HFFc6 (cell line): ENCODE measurements at places on chromosomes 7 and 10.

- DNase-seq, result no peak
Measured at GRCh38 chr7:93877742-93878141, 12.8 kb downstream of the TFPI2 start.

GRCh38 chr7:122525355-122525754 lies 173.6 kb downstream of the RNF133 start:
- DNase-seq, result no peak

- no peak for DNase-seq
Measured at GRCh38 chr7:86964973-86965726, 94.3 kb downstream of the ELAPOR2 start.

GRCh38 chr10:118580702-118581101 lies 14.7 kb downstream of the PRLHR start:
- DNase-seq, result no peak

GRCh38 chr10:70250961-70251680 lies 17.9 kb upstream of the PPA1 start:
- DNase-seq, result no peak

- peak; percentile 41 for DNase-seq
Measured at GRCh38 chr7:133688483-133689239, 435.8 kb downstream of the EXOC4 start.

GRCh38 chr10:62185919-62186692 lies 82.5 kb downstream of the RTKN2 start:
- DNase-seq, result no peak

- DNase-seq, result no peak
Measured at GRCh38 chr7:139840776-139841175, 11.7 kb downstream of the TBXAS1 start.

DNA sequence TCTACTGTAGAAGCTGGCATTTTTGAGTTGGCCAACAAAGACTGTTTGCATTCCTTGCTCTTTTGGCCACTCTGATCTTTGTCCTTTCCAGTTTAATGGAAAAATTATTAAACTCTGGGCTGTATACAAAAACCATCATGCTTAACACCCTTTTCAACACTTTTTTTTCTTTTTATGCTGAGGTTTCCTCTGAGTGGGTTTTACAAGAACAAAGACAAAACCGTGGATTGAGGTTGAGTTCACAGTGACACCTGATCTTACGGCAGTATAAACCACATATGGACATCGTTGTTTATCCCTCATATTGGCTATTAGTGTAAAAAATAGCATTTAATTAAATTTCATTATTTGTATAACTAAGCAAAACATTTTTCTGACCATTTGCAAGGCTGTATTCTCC lies 21.8 kb downstream of the MGAM start:
- DNase-seq, result no peak

GRCh38 chr10:18333621-18334020 lies 193.4 kb downstream of the CACNB2 start:
- DNase-seq, result no peak

DNA sequence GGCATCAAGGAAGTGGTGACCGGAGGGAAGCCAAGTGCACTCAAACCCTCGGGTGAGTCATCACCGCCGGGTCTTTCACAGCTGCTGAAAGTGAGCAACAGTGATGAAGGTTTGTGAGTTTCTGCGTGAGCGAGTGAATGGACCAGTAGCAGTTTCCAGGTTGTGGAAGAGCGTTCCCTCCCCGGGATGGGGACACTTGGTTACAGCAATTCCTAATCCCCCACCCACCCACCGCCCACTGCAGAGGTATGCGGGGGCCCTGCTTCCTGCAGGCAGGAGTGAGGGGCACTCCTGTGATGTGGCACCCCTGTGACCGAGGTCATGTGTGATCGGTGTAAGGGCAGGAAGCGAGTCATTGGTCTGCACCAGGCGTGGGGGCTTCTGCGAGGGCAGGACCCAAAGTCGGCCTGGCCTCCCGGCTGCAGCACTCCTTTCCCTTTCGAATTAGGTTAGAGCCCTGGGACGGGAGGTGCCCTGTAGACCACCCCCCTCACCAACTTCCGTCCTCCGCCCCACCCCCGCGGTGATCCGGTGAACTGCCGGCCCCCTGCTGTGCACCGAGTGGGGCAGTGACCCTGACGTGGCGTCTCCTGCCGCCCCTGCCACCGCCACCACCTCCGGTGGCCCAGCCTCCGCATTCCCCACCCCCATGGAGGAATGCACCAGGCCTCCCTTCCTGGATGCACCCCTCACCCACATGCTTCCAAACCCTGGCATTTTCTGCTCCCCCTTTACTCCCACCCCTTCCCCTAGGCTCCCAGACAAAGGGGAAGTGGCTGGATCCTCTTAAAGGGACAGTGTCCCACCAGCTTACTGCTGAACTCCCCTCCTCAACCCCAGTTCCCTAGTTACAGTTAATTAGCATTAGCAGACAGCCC lies 10.9 kb downstream of the LIMK1 start:
- DNase-seq, result peak; percentile 92

GRCh38 chr7:158581440-158582088 lies 6.1 kb downstream of the PTPRN2 start:
- no peak for DNase-seq

DNA sequence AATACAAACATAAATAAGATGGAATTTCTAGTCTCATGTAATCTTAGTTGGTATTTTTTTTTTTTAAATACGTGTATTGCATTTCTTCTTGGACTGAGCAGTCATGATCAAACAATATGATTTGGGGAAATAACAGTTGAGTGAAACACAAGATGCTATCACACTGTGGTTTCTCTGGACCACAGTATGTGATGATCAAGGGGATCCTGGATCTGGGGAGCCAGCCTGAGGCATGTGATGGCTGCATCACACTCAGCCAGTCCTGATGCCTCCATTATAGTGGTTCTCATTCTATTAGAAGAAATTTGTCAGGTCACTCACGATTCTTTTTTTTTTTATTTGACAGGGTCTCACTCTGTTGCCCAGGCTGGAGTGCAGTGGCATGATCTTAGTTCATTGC lies 495.9 kb upstream of the POT1 start:
- no peak for DNase-seq

- DNase-seq, result no peak
Measured at GRCh38 chr7:69968969-69969556, 370.8 kb downstream of the AUTS2 start.

GRCh38 chr10:3195286-3195685 lies 22.7 kb upstream of the PITRM1 start:
- DNase-seq, result no peak

DNA sequence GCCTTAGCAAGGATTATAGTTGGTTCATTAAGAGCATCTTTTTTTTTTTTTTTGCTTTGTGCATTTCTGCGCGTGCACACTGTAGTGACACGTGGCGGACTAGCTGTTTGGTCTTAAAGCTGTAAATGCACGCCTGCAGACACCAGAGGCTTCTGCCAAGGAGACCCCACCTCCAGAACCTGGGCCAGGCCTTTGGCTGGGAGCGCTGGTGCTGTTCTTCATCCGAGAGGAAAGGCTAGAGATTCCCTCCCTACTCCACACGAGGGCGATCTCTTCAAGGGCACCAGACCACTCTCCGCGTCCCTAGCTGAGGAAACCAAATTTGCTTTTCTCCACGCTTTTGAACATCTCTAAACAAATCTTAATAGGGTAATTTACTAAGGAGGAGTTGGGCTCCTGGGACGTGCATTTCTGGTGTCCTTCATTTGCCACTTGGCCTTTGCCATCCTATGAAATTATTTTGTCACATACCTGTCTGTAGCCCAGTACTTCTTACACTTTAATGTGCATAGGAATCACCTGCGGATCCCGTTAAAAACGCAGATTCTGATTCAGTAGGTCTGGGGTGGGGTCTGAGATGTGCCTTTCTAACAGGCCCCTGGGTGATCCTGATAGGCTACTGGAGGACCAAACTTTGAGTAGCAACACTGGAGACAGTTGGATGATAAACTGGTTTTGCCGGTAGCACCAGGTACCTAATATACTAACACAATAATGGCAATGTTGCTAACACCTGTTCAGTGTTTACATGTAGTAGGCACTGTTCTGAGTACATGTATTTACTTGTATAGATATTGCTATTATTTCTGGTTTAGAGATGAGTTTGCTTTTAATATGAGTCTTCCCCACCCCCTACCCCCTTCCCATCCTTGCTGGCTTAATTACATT lies 1.3 kb upstream of the SLC26A5 start:
- DNase-seq, result peak; percentile 39

GRCh38 chr10:8037941-8038894 lies 16.3 kb upstream of the GATA3 start:
- DNase-seq, result no peak

- no peak for DNase-seq
Measured at GRCh38 chr7:44223362-44224079, 22.7 kb downstream of the YKT6 start.

DNA sequence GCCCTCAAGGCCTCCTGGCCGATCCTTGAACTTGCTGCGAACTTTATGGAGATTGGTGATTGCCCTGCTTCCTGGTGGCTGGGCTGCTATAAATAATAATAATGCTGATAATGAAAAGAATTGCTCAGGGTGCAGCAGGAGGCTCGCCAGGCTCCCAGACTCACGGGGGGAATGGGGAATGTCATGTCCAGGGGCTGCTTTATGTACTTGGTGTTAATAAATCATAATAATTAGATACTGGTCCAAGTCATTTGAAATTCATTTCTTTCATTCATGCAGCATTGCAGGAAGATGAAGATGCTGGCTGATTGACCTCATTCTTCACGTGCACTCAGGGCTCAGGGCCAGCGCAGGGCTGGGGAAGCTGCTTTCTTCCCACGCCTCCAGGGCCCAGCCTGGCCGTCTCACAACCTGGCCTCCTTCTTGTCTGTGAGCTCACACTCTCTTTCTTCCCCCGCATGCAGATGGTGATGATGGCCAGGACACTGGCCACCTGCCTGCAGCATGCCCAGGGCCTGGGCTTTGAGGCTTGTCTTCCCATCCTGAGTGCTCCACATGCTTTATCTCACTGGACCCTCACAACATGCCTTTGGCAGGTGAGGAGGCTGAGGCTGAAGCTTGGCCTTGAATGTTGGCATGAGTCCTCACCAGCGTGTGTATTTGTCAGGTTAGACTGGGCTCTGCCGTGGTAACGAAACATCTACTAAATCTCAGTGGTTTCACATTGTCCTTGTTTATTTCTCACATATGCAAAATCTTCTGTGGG lies 138.4 kb upstream of the TNS3 start:
- no peak for DNase-seq

GRCh38 chr10:20233423-20233822 lies 417.2 kb downstream of the PLXDC2 start:
- DNase-seq, result no peak
